ENCODE measurements at places on chromosomes 3 and 15. TPM values are rescaled to one million over a fixed set of nuclear protein-coding genes. Genes with fewer than 3 reads are reported as not detected.
A peak's percentile ranks its signal among the peaks of the same experiment; 100 is the strongest.

- DNase-seq: no peak
These were observed 57.2 kb downstream of the KIF9 start for GRCh38 chr3:47225310-47225906.

- peak; percentile 40 for DNase-seq
These were observed 39.3 kb downstream of the KLHL25 start for GRCh38 chr15:85755471-85755870.

- no peak for DNase-seq
These were observed 15.4 kb upstream of the SCAP start for GRCh38 chr3:47491186-47491585.

DNA sequence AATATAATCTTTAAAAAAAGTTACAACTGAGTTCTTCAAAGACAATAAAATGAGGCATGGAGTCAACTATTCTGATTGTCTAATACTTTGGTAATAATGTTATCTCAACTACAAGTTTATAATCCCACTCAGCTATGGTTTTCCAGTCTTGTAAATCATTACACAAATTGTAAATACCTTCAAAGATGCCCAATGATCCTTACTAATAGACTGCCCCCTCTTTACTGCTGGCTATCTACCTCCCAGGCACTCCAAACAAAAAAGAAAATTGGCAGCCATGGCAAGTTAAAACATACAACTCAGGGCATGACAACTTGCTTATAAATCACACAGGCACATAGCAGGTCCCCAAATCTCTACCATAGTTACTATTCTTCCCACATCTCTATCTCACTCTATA is 58.5 kb downstream of the ZNF280D start:
- DNase-seq: no peak

- DNase-seq: no peak
These were observed 33.6 kb upstream of the ZBTB38 start for GRCh38 chr3:141334627-141335250.

- DNase-seq: no peak
These were observed 41.4 kb upstream of the TSEN2 start for GRCh38 chr3:12442654-12443501.

- DNase-seq: peak; percentile 6
These were observed 489.0 kb upstream of the CDIN1 start for GRCh38 chr15:36090286-36090946.

DNA sequence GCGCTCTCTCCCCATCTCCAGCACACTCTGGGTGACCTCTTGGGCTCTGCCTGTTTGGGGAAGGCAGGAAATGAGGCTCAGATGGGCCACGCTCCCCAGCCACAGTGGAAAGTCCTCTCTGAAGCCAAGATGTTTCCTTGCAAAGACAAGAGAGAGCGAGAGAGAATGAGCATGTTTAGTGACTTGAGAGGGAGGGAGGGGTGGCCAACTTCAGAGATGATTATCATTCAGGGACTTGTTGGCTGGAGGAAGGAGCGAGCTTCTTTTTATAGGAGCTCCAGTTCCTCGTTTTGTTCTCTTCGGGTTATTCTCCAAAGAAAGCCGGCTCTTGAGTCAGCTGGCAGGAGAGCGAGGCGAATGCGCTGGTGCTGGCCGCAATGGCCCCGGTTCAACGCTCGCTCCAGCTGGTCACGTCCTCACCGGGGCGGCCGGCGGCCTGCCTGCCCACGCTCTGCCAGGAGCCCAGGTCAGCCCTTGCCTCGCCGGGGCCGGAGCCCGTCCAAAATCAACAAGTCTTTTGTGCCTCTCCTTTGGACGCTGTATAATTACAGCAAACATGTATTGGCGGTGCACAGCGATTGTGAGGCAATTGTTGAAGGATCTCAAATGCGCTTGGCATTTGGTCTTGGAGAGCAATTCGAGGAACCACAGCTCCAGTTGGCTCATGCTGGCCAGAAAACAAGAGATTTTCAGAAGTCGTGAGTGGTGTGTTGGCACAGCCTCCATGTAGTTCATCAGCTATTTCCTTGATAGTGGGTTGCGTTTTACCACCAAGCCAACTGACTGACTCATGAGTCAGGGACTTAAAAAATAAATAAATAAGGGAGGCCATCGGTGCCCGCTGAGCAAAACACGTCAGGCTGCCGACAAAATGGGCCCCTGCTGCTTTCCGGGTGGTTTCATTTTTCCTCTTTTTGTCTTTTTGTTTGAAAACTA is 288.6 kb downstream of the UACA start:
- no peak for DNase-seq

GRCh38 chr3:134004841-134005240 is 24.9 kb downstream of the SLCO2A1 start:
- no peak for DNase-seq

GRCh38 chr15:66766282-66767230 is 64.5 kb downstream of the SMAD6 start:
- DNase-seq: no peak

GRCh38 chr3:115551016-115551415 is 72.3 kb upstream of the GAP43 start:
- no peak for DNase-seq

- no peak for DNase-seq
These were observed 22.7 kb downstream of the MGLL start for GRCh38 chr3:127799476-127800222.

GRCh38 chr3:117128133-117128532 is 418.6 kb downstream of the TUSC7 start:
- DNase-seq: no peak

- peak; percentile 65 for DNase-seq
These were observed 125.8 kb downstream of the PGPEP1L start for GRCh38 chr15:98881526-98882520.

DNA sequence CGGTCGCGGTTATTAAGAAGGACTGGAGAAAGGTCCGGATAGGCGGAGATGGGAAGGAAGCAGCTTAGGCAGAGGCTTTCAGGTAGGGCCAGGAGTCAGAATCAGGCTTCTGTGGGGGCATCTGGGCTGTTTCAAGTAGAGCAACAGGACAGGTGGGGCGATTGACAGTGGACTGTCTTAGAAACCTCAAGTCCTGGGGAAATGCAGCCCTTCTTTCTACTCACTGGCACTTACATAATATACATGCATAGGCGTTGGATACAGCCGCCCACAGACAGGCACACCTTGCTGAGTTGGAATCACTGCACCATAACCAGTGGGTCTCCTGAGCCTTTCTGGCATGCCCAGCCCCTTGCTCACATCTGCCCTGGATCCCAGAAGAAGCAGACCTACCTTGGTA is 730 bp downstream of the MYD88 start:
- DNase-seq: no peak

GRCh38 chr3:9173445-9173844 is 76.0 kb downstream of the SRGAP3 start:
- no peak for DNase-seq

DNA sequence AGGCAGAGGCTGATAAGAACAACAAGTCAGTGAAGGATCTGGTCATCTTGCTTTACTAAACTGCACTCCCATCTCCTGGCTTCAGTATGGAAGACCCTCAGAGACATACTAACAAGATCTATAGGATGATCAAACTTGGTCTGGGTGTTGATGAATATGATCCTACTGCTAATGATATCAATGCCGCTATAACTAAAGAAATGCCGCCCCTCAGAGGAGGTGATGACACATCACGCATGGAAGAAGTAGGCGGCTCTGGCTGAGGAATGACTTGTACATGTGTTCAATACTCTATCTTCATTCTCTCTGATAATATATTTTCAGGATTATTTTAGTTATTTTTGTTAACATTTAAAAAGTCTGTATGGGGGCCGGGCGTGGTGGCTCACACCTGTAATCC is 17.5 kb upstream of the EIF2B5 start:
- DNase-seq: no peak

GRCh38 chr15:49082960-49083359 is 36.7 kb upstream of the SECISBP2L start:
- DNase-seq: no peak

DNA sequence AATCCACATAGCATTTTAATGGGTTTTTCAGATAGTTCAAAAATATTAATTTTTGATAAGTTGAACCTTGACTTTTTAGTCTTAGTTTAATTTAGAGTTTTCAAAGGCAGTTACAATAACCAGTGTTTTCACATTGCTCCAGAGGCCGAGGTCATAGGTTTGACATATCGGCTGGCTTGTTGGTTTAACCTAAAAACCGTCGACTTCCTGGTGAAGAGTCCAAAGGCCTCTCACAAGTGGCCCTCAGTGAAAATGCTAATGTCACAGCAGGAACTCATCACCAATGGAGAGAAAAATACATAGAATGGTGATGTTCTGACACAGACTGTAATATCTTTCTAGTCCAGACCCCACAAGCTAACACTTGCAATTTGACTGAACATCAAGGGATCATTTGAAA is 642.3 kb downstream of the PLOD2 start:
- no peak for DNase-seq

GRCh38 chr15:63194880-63195568 is 5.6 kb downstream of the RAB8B start:
- no peak for DNase-seq

DNA sequence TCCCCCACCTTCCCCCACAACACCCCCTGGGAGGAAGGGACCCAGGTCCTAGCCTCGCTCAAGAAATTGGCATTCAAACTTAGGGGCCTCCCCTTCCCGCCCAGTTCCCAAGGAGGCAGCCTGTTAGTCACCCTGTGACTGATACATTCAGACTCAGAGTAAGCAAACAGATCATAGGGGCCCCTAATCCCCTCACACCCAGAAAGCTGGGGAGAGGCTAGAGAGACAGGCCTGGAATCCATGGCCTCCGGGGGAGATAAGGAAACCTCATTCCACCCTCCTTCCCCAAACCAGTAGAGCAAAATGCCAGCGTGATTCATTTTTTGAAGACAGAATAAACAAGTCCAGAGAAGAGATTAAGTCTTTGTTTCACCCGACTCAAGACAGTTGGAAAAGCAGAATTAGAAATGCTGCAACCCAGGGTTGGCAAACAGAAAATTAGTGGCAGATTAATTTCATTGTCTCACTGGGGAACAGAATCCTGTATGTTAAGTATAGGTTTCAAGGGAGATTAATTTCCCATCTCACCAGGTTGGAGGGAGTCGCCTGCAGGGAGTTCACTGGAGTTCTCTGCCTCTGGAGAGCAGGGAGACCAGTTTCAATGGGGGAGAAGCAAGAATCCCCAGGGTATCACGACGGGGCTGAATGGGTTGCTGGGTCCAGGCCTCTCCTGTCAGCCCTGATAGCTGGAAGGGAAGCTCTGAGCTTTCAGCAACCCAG is 268.3 kb downstream of the UACA start:
- DNase-seq: peak; percentile 70

GRCh38 chr15:75200765-75201615 is 692 bp upstream of the C15orf39 start:
- peak; percentile 89 for DNase-seq

GRCh38 chr15:80849308-80849707 is 70.1 kb downstream of the CEMIP start:
- no peak for DNase-seq

DNA sequence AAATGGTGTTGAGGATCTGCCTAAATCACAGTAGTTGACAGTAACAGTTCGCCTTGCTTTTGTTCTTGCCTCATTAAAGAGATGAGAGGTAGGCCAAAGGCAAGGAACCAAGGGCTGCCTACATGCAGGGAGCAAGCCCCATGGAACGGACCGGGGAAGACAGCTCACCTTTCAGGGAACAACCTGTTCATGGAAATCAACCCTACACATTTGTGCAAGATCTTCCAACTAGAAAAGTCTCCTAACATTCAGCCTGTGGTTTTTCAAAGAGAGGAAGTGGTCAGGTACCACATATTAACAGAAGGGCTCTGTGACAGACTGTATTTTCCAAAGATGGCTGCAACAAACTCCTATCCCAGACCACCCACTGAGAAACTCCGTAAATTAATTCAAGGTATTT is 1031.8 kb upstream of the NR2F2 start:
- no peak for DNase-seq

DNA sequence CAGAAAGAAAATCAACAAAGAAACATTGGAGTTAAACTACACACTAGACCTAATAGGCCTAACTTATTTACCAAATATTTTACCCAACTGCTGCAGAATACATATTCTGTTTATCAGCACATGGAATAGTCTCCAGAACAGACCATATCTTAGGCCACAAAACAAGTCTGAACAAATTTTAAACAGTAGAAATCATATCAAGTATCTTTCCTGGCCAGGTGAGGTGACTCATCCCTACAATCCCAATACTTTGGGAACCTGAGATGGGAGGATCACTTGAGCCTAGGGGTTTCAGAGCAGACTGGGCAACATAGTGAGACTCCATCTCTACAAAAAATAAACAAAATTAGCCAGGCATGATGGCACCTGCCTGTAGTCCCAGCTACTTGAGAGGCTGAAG is 18.1 kb upstream of the KPNA4 start:
- no peak for DNase-seq

- no peak for DNase-seq
These were observed 444.0 kb downstream of the OTOL1 start for GRCh38 chr3:161940621-161940965.

DNA sequence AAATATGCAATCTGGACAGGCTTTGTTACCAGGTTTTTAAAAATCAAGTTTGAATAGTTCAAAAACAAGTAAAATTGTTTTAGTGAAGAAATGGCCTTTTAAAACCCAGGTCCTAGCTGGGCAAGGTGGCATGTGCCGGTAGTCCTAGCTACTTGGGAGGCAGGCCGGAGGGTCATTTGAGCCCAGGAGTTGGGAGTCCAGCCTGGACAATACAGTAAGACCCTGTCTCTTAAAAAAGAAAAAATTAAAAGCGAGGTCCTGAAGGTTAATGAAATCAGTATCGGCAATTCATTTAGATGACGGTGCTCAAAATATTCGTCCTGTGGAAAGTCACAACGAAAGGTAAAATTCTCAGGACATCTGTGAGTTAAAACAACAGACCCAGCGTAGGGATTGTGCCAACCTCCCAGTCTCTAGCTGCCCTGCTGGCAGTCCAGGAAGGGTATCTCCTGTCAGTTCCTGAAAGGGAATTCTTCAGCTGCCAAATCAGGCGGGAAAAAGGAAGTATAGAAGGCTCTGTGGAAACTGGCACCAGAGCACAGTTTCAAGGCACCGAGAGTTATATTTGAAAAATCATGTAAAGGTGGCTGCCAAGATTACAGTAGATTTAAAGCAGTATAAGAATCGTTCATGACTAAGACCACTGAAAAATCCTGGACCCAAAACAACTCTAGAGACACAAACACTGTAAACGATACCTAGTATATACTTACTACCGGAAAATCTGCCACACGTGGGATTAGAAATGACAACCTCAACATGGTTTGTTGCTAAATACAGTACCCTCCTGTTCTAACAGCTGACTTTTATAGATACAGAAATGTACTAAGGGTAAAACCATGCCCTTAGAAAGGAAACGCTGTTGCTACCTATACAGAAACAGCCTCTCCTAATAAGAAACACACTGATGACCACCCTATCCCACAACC is 1.2 kb upstream of the ABHD17C start:
- no peak for DNase-seq

The TEX55 gene
- not detected for total RNA-seq

The RARRES1 gene
- not detected for total RNA-seq

The STAC gene
- 5.2 TPM for total RNA-seq

The KBTBD13 gene
- total RNA-seq: 0.17 TPM

The TMEM115 gene
- 33.1 TPM for total RNA-seq

The SNAP23 gene
- total RNA-seq: 56.6 TPM

The DVL3 gene
- 44.4 TPM for total RNA-seq

The SERPINI2 gene
- not detected for total RNA-seq

The PDZRN3 gene
- total RNA-seq: 7.4 TPM

The USP4 gene
- total RNA-seq: 9.6 TPM

The RHO gene
- not detected for total RNA-seq

The AMOTL2 gene
- total RNA-seq: 46.0 TPM

The PYGO1 gene
- 0.24 TPM for total RNA-seq

The TJP1 gene
- 57.2 TPM for total RNA-seq

The RTP3 gene
- total RNA-seq: 0.07 TPM

The RFX7 gene
- 8.7 TPM for total RNA-seq

The STRC gene
- 0.03 TPM for total RNA-seq
